Kidney epithelial cell (primary cell): ENCODE measurements at places on chromosomes 7 and 10. TPM values are rescaled to one million over a fixed set of nuclear protein-coding genes. Genes with fewer than 3 reads are reported as not detected.

DNA sequence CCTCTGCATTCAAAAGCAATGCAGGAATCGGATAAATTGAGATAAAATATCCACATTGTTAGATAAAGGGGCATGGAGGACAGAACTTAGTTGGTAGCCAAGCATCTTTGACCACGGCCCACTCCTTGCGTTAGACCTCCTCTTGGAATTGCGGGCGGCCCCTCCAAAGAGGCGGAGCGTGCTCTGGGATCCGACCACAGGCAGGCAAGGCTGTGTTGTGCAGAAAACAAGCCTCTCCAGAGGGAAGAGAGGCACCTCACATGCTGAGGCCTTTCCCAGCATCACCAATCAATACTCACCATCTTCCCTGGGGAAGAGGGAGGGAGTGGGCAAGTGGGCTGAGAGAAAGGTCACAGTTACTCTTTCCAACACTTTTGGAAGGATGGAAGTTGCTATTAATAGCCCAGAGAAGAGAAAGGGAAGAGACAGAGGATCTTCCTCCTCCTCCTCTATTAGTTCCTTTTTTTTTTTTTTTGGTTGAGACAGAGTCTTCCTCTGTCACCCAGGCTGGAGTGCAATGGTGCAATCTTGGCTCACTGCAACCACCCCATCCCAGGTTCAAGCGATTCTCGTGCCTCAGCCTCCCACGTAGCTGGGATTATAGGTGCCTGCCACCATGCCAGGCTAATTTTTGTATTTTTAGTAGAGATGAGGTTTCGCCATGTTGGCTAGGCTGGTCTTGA, 49.7 kb upstream of the NRF1 start:
- no peak for DNase-seq

DNA sequence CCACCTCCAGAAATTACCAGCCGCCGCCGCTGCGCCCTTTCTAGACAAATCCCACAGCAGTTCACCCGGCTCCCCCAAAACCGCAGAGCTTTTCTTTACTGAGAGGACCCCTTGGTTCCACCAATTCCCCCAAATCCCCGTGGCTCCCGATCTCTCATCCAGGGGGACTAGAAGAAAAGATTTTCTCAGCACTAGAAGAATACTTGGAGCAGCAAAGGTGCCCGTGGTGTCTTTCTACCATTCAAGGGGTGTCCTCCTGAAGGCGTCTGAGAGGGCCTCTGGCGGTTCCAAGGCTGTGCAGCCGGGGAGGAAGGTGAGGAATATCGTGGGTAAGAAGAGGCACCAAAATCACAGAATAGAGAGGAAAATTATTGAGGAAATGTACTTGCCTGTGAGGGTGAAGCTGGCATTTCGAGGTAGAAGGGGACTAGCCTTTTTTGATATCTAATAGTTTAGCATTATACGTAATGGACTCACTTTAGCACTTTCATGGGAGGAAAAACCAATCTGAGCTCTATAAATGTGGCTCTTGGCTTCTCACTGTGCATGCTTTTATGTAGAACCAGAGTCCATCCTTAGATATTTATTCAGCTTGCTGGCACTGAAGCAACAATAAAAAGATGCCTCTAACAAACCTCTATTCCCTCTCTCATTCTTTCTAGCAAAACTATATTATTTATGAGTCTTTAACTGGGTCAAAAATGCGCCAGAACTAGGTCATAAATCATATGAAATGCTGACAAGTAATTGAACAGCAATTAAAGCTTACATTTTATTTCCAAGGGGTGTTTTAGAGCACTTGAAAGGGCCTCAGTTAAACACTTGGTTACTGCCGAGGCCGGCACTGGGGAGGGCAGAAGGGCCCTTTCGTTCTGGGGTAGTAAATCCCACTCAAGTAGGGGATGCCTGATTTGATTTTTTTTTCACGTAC, 13.8 kb upstream of the HOXA2 start:
- DNase-seq = no peak

- DNase-seq = no peak
Measured at GRCh38 chr10:101704331-101704730, 9.4 kb upstream of the FBXW4 start.

- DNase-seq = no peak
Measured at GRCh38 chr10:125008689-125009638, 67.0 kb downstream of the ZRANB1 start.

- DNase-seq = no peak
Measured at GRCh38 chr10:113202011-113202410, 252.0 kb downstream of the TCF7L2 start.

DNA sequence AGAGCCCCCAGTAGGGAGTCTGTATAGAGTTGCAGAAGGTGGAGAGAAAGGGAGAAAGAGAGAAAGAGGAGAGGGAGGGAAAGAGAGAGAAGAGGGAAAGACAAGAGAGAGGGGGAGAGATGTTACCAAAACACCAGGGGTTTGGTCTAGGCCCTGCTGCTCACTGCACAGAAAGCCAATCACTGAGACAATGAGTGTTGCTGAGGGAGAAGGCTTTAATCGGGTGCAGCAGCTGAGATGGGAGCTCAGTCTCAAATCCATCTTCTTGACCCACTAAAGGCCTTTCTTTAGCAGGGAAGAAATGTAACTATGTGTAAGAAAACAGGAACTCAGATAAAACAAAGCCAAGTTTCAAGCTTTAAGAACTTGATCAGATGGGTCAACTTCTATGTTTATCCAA, 198.2 kb upstream of the FOXK1 start:
- DNase-seq = no peak

GIGYF1 gene
- total RNA-seq = 23.1 and 23.5 TPM in 2 replicates
